ELR (cell line): ENCODE measurements at places on chromosomes 6 and 20.

DNA sequence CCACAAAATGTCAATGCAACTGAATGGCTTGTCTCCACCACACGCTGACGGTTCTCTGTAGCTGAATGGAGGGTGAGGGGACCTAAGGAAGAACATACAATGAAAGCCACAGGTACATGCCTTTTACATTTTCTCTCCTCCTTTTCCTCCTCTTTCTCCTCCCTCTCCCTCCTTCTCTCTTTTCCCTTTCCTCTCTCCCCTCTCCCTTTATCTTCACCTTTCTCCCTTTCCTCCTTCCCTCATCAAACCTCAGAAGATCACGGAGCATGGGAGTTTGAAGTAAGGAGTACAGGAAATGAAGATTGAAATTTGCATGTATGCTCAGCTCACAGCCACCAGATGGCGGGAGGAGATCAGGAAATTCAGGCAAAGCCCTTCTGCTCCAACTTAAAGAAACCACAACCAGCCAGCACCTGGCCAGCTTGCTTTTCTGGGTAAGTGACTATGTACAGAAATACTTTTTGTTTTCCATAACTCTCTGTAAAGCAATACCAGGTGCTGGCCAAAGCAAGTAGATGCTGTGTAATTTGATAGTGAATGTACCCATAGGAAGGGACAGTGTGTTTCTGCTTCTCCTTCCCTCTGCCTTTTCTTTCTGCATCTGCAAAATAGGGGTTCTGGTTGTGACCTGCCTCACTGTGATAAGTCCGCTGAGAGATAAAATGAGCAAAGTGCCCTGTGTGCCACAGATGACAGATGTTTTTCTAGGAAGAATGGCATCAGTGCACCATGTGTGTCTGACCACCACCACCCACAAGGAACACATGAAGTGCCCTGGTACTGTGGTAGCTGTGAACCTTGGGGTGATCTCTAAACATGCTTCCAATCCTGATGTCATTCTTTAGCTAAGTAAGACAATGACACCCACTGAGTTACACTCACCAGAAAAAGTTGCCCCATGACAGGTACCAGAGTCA, 18.6 kb upstream of the FOXO3 start:
- DNase-seq, result peak; percentile 81

DNA sequence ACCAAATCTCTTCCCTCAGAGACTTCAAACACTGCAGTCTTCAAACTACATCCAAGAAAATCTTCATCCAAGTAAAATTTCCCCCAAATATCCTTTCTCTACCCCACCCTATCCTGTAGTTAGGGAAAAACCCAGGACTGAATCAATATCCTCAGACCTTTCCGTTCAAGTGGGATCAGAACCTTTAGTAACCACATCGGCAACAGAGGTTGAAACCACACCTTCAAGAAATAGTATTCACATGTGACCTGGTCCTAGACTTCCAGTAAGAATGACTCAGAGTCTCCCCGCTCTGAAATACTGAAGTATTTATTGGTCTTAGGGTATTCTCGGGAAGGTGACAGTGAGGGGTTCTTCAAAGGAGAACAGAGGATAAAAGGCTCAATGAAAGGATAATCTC, 8.7 kb downstream of the HLA-DPA1 start:
- peak; percentile 13 for DNase-seq

- DNase-seq, result no peak
These were observed 17.3 kb upstream of the CCDC167 start for GRCh38 chr6:37516920-37517405.

- no peak for DNase-seq
These were observed 2.4 kb downstream of the MDGA1 start for GRCh38 chr6:37695273-37695672.

- DNase-seq, result no peak
These were observed 210.6 kb upstream of the PLCB4 start for GRCh38 chr20:8858181-8858787.

DNA sequence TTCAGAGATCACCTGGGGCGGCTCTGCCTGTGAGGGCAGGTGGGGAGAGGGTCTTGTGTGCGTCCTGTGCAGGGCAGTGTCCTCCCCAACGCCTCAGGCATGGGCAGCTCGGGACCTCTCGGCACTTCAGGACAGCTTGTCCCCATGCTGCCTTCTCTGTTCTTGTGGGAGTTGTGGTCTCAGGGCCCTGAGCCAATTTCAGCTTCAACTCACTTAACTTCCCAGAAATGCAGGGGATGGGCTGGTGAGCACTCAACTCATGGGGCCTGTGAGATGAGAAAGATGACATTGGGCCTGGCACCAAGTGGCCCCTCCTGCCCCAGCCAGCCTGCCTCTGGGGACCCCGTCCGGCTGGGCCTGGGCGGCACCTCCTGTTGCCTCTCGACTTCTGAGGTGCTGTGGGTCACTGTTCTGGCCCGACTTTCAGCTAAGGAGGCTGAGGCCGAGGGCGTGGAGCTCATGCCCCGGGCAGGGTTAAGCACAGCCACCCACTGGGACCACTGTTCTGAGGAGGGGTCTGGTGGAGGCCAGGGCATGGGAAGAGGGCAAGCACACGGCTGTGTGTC, 6.7 kb downstream of the RGS19 start:
- no peak for DNase-seq

DNA sequence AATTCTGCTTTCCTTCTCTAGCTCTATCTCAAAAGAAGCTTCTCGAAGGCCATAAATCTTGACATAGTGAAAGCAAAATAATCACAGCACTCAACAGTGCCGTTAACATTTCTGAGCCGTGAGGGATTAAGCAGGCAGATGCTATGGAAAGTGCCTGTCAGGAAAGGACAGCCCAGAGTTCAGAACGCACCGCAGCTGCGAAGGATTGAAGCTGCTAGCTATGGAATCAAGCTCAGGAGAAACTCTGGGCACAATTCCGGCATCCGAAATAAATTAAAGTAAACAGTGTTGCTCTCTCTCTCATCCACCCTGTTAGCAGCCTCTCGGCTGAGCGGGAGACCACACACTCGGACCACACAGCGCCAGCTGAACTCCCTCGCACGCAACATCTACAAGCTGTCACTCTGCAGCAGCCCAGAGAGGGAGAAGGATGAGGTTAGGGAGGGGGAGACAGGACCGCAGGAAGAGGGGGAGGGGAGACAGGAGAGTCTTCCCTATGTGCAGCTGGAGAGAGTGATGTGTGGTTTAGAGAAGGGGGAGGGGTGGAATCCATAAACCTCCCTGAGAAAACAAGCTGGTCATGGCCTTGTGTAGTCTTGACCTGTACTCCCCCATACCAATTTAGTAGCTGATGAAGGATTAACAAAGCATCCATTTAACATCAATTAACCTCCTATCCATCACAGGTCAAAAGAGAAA, 9.0 kb downstream of the EXOC2 start:
- peak; percentile 78 for DNase-seq
